EH (cell line): ENCODE measurements at places on chromosomes 4 and X.

DNA sequence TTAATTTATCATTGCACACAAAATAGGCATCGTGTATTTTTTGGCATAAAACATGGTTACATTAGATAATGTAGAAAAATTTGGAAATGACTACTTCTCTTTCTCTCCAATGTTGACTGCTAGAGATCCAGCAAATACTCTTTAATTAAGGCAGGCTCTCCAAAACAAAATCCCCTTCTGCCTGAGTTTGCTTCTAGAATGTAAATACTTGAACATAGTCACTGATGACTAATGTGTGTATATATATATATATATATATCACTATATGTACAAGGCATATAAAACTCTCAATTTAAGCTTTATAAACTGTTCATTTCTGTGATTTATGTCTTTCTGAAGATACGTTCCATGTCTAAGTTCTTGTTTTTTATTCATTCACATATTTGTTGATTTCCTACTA, 67.2 kb upstream of the CAMK2D start:
- no peak for DNase-seq

- DNase-seq, result no peak
Observed at GRCh38 chr4:109214622-109215301, 87.7 kb downstream of the COL25A1 start.

DNA sequence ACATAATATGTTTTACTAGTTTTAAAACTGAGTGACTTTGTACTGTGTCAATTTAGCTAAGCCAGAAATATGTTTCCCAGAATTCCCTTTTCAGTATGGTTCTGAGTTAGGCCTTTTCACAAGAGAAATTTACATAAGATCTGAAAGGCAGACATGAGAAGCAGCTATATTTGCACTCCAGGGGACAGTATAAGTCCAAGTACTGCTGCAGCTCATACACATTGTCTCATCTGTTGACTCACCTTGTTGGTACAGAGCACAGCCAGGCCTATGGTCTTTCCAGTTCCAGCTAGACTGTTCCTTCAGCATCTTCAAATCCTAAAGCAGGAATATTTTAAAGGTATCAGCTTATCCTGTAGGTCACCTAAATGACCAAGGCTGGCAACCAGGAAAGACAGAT, 53.5 kb downstream of the BMP3 start:
- peak; percentile 9 for DNase-seq

GRCh38 chr4:129926936-129927335, 831.0 kb downstream of the C4orf33 start:
- no peak for DNase-seq

DNA sequence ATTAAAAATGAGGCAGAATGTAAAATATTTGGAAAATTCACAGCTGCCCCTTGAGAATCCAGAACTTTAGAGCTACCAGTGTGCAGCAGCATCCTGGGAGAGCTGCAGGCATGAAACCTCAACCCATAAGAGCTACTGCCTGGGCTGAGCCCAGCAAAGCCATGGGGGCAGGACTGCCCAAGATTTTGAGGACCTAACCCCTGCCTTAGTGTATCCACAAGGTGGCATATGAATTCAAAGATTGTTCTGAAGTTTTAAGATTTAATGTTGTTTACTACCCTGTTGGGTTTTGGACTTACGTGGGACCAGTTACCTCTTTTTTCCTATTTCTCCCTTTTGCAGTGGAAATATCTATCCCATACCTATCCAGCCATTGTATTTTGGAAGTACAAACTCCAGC, 26.4 kb downstream of the CASP6 start:
- peak; percentile 6 for DNase-seq

GRCh38 chr4:109713500-109713899, 10.3 kb upstream of the CASP6 start:
- no peak for DNase-seq

DNA sequence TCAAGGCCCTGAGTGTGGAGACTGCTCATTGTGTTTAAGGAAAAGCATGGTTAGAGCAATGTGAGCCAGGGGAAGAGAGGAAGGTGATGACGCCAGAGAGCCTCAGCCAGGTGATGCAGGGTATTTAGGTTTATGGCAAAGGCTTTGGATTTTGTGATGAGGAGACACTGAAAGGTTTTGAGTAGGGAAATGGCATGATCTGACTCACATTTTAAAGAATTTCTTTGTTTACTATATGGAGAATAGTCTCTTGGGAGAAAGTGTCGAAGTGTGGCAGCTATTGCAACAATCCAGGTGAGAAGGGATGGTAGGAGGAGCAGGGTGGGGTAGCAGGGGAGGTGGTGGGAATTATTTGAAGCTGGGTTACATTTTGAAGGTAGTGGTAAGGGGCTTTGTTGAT, 293.4 kb upstream of the IGFBP7 start:
- no peak for DNase-seq

DNA sequence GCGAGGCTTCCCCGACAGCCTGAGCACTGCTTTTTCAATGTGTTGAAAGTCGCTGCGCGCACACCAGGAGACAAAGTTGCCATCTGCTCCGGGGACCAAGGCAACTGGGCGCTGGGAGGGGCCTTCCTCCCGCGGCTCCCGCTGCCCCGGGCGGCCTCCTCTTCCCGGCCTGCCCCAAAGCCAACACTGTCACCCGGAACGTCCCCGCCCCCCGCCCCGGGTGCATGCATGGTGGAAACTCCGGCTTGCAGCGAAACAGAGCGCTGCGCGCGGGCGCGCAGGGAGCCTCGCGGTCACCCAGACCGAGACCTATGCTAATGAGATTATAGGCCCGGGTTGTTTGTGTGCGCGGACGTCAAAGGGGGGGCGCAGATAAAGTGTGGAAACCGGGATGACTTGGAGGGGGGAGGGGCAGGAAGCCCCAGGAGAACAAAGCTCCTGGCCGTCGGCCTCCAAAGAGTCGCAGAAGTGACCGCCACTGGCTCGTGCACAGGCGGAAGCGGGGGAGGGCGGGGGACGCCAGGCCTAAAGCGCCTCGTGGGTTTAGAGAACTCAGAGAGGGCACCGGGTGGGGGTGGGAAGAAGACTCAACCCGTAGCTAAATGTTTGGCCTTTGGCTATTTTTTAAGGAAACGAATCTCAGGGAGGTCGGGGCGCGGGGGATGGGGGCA, 88.8 kb downstream of the BCOR start:
- DNase-seq, result peak; percentile 36

DNA sequence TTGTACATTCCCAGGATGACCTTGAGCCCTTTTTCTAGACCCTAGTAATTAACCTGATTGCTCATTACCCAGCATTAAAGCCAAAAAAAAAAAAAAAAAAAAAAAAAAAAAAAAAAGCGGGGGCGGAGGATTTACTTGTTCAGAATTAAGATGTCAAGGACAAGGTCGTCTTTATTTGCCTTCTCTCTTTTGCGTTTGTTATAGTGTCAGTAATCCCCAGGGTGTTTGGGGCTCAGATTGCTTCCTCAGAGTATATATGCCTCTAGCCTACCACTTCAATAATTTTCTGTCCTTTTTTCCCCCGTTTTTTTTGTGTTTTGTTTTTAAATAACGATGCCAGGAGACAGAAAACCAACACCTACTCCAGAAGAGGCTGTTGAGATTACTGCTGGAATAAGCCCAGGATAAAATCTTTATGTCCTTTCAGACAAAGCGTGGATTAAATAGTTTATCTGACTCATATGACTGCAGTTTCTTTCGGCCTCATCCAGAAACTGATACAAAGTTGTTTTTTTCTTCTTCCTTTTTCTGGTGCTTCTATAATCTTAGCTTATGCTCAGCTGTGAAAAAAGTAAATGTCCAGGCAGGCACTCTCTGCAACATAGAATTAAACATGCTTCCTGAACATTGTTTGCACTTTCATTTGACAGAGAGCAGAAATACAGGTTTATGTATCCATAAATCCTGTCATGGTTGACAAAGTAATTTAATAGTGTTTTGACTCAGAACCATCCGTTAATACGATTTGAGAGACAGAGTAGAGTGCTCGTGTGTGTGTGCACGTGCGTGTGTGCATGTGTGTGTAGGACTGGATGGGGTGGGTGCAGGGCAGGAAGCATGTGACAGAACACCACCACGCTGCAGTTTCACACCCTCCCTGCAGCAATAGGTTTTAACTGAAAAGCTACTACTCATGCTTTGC, 138.6 kb downstream of the AFF1 start:
- DNase-seq, result no peak

DNA sequence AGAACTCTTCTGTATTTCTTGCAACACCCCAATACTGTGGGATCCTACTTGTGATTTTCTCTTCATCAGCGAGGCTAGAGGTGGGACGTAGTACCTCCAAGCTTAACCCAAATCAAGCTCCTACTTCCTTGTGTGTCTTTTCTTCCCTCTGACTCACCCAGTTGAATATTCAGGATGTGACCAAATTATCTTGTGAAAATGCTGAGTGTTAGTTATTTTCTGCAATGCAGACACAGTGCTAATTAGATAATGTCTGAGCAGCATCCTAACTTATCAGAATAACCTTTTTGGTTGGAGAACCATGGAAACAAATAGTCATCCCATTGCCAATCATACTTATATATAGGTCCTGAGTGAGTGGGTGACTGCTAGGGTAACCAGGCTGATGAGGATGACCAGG, 2.4 kb downstream of the MEPE start:
- peak; percentile 33 for DNase-seq

DNA sequence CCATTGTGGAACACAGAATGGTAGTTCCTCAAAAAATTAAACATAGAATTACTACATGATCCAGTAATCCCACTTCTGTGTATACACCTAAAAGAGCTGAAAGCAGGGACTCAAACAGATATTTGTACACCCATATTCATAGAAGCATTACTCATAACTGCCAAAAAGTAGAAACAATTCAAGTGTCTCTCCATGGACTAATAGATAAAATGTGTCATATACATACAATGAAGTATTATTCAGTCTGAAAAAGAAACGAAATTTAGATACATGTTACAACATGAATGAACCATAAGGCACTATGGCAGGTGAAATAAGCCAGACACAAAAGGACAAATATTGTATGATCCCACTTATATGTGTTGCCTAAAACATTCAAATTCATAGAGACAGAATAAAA, 145.1 kb downstream of the ANTXR2 start:
- DNase-seq, result no peak

DNA sequence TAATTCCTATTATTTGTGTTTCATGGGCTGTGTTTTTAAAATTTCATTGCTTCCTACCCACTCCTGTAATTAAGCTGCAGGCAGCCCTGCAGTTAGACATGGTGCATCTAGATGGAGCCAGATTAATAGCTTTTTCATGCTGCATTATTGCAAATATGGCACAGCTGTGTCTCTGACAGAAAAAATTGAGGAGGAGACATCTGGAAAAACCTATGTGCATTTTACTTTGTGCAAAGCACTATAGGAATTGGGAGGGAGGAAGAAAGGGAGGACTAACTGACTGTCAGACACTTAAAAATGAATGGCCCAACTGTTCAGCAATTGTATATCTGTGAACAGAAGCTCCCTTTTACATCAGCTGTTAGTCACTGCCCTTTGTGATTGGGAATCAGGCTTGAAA, 8.1 kb upstream of the RPGR start:
- DNase-seq, result no peak

DNA sequence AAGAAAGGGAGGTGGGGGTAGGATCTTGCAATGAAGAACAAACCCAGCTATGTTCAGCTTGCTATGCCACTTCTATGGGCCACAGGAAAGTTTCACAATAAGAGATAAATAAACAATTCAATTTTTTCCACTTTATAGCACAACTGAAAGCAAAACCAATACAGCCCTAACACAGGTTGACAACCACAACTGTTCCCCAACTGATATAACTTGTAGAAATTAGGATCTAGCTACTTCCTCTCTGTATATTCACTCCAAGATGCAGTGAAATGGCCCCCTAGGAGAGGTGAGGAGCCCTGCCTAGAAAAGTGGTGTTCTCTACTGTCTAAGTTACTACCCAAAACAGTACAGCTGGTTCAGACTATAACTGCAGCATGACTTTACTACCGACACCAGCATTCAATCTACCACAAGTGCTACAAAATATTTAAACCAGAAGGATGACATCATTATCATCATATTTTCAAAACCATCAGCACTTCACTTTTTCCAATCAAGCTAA, 77.0 kb downstream of the FBXW7 start:
- peak; percentile 15 for DNase-seq

- no peak for DNase-seq
Observed at GRCh38 chr4:97924341-97924958, 218.8 kb downstream of the STPG2 start.

GRCh38 chrX:153573984-153574383, 25.0 kb downstream of the CCNQ start:
- no peak for DNase-seq

GRCh38 chr4:78770091-78770642, 6.0 kb upstream of the BMP2K start:
- no peak for DNase-seq

DNA sequence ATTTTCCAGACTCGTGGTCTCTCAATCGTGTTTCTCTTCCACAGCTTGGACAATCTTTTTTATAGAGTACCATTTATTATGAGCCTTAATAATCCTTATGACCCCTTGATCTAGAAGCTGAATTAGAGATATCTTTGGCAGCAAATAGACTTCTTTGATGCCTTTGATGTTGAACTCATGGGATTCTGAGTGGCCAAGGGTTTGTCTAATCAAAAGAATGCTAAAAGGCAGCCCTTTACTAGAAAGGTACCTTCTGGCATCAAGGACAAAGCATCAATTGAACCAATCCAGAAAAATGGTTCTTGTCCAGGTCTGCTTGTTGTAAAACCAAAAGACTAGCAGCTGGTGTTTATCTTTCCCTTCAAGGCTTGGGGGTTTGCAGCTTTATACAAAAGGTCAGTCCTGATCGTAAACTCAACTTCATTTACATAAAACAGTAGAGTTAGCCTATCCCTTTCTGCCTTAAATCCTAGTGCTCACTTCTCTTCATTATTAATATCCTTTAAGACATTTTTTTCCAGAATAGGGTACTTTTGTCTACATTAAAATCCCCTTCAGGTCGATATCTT, 411.3 kb downstream of the FAT4 start:
- DNase-seq, result no peak

GRCh38 chr4:182288534-182288933, 45.3 kb downstream of the TENM3 start:
- no peak for DNase-seq

GRCh38 chr4:56416349-56416748, 19.1 kb downstream of the PPAT start:
- DNase-seq, result no peak

- peak; percentile 69 for DNase-seq
Observed at GRCh38 chr4:106032851-106033286, 137.6 kb downstream of the NPNT start.

GRCh38 chr4:108320061-108320460, 151.3 kb upstream of the LEF1 start:
- no peak for DNase-seq

- DNase-seq, result no peak
Observed at GRCh38 chr4:99310389-99310788, 10.8 kb downstream of the ADH1B start.

- no peak for DNase-seq
Observed at GRCh38 chr4:147941373-147941772, 209.5 kb downstream of the ARHGAP10 start.
